Kidney epithelial cell (primary cell): ENCODE measurements at places on chromosomes 1 and 21. TPM values are rescaled to one million over a fixed set of nuclear protein-coding genes. Genes with fewer than 3 reads are reported as not detected.

SYT11 gene
- 23.4 and 28.1 TPM in 2 replicates for total RNA-seq

DCST2 gene
- total RNA-seq: 0.27 TPM in 1 of 2 replicates, not detected in the other

GRCh38 chr1:11790101-11790879, 15.5 kb downstream of the MTHFR start:
- no peak for DNase-seq

DNA sequence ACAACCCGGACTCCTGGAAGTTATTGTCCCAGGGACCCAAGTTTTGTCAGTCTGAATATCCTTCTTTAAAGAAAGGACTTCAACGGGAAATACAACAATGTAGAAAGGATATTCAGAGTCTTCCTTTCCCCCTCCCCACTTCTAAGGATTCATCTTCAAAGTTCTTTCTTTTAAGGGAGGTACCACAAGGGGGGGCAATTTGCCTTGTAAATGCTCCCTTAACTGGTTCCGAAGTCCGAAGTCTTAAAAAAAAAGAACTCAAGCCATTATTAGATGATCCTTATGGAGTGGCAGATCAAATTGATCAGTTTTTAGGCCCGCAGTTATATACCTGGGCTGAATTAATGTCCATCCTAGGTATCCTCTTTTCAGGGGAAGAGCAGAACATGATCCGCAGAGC, 47.0 kb downstream of the SERINC2 start:
- DNase-seq: no peak

GRCh38 chr1:101410048-101410878, 173.4 kb downstream of the S1PR1 start:
- DNase-seq: no peak

- no peak for DNase-seq
Measured at GRCh38 chr1:240128366-240128765, 36.7 kb downstream of the FMN2 start.

DNA sequence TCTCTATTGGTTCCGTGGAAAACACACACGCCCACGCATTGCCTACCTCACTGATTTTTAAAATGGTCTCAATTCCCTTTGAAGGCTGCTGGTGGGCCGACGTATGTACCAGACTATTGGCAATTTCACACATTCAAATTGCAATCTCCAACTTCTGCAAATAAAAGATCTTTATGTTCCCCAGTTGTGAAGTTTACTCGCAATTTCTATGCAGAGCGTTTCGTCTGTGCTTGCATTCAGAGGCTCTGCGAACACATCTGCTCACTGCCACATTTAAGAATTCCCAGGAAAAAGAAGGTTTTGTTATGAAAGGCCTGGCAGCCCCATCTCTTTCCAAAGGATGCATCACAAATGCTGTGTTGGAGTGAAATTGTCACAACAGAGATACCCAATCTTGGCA, 288.0 kb upstream of the KAZN start:
- DNase-seq: no peak

DNA sequence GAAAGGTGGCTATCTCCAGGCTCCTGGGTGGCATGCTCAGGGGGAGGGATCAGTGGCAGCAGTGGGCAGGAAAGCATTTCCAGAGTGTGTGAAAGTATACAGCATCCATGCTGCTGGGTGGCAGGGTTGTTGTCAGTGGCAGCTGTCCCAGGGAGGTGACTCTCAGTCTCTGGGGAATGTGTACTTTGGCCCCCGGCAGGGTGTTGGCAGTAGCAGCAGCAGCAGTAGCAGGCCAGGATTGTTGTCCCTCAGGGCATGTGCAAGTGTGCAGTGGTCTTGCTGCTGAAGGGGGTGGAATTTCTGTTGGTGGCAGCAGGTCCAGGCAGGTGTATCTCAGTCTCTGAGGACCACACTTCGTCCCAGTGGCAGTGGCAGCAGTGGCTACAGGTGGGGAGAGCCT, 71.7 kb upstream of the GUCA2B start:
- no peak for DNase-seq
